ENCODE measurements at places on chromosomes 11 and 22.

GRCh38 chr11:126862664-126863243, 137.8 kb downstream of the KIRREL3 start:
- DNase-seq = no peak

GRCh38 chr11:128494418-128495332, 92.7 kb downstream of the ETS1 start:
- no peak for DNase-seq

DNA sequence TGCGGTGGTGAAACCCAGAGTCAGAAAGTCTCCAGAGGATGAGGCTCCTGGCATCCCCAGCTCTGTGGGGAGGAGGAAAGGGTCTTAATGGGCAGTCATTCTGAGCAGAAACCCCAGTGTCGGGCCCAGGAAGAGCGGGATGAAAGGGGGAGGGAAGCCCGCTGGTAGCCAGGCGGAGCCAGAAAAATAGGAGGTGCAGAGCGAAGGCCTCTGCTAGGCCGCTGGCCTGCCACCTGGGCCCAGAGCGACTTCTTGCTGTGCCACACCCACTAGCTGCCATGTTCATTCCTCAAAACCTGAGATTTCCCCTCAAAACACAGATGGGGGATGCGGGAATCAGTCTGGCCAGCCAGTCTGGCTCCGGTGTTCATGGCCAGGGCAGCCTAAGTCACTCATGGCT, 650 bp upstream of the POU2AF3 start:
- no peak for DNase-seq

- DNase-seq = no peak
Measured at GRCh38 chr22:46777609-46777970, 15.1 kb downstream of the TBC1D22A start.

- DNase-seq = no peak
Measured at GRCh38 chr22:23682077-23682476, 8.7 kb upstream of the RGL4 start.

DNA sequence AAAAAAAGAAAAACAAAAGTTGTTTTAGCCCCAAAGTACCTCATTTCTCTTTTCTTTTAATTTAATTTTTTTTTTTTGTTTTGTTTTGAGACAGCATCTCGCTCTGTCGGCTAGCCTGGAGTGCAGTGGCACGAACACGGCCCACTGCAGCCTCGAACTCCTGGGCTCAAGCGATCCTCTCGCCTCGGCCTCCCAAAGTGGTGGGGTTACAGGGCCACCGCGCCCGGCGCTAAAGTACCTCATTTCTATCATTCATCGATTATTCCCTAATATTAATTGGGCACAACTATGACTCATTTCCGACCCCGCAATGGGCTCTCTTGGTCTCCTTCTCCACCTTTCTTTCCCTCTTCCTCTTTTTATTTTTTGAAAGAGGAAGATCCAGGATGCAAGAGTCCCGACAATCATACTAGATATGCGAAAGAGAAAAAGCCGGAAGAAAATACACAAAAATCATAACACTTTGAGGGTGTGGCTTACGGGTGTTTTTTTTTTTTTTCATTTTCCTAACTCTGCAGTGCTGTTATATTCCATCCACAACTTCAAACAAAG, 475 bp upstream of the AIP start:
- DNase-seq = no peak

DNA sequence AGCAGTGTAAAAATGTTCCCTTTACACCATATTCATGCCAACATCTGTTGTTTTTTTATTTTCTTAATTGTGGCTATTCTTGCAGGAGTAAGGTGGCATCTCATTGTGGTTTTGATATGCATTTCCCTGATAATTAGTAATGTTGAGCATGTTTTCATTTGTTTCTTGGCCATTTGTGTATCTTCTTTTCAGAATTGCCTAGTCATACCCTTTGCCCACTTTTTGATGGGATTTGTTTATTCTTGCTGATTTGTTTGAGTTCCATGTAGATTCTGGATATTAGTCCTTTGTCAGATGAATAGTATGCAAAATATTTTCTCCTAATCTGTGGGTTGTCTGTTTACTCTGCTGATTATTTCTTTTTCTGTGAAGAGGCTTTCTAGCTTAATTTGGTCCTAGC, 98.9 kb upstream of the SERPIND1 start:
- DNase-seq = no peak

- no peak for DNase-seq
Measured at GRCh38 chr11:27459191-27459590, 13.4 kb downstream of the LGR4 start.

- no peak for DNase-seq
Measured at GRCh38 chr22:29459773-29460172, 20.2 kb upstream of the NEFH start.

Measured in smooth muscle cell of the brain vasculature (primary cell).